CD4-positive, alpha-beta T cell (primary cell): ENCODE measurements at places on chromosomes 1 and 21.

DNA sequence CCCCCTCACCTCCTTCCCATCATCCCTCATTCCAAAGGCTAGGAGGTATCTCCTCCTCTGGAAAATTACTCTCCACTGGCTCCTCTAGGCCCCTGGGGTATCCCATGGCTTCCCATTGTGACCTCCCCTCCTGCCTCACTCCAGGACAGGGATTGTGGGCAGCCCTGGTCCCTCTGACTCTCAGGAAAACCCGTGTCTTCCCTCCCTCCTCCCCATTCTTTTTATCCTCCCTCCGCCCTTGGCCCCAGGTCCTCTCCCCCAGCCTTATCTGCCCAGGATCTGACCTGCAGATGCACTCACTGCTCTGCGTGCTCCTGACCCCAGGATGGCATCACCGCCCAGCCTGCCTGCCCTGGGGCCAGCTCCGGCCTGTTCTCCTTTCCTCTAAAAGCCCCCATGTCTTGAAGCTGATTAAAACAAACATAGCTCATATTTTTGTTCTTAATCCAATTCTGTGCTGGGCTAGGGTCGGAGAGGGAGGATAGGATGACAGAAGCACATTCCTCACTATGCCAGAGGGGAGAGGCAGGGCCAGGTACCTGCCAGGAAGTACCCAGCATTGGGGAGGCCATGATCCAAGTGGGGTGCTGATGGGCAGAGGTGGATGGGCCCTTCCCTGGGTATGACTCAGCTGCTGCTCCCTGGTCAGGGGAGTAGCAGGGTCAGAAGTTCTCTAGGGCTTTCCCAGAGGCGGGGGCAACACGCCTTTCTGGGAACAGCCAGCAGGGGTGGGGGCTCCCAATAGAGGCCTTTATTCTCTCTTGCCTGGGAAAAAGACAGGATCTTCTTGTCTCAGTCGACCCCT is 13.8 kb upstream of the UBL4B start:
- DNase-seq: no peak

GRCh38 chr1:93056649-93057048 is 22.4 kb upstream of the MTF2 start:
- DNase-seq: no peak

- no peak for DNase-seq
These were observed 356.9 kb upstream of the ADGRL4 start for GRCh38 chr1:79363430-79363829.

GRCh38 chr1:114008480-114008941 is 29.2 kb downstream of the OLFML3 start:
- DNase-seq: no peak

GRCh38 chr1:112836642-112837041 is 119.4 kb downstream of the SLC16A1 start:
- DNase-seq: no peak

DNA sequence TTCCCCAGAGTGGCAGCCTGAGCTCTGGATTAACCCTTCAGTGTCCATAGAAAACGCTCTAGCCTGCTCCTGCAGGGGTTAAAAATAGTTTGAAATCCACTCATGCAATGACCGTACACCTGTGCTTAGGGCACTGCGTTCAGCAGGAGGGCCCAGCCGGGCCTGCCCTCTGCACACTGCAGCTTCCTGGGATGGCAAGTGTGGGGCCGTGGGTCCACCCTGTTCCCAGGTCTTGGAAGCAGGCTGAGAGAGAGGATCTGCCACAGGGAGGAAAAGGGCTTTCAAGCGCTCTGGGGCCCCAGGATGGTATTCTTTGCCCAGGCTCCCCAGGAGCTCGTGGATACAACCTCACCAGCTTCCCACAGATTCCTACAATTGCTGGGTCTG is 1.5 kb upstream of the S100B start:
- no peak for DNase-seq

- DNase-seq: no peak
These were observed 228.2 kb downstream of the COP1 start for GRCh38 chr1:175978926-175979325.

GRCh38 chr1:25529518-25530185 is 13.8 kb upstream of the LDLRAP1 start:
- no peak for DNase-seq

DNA sequence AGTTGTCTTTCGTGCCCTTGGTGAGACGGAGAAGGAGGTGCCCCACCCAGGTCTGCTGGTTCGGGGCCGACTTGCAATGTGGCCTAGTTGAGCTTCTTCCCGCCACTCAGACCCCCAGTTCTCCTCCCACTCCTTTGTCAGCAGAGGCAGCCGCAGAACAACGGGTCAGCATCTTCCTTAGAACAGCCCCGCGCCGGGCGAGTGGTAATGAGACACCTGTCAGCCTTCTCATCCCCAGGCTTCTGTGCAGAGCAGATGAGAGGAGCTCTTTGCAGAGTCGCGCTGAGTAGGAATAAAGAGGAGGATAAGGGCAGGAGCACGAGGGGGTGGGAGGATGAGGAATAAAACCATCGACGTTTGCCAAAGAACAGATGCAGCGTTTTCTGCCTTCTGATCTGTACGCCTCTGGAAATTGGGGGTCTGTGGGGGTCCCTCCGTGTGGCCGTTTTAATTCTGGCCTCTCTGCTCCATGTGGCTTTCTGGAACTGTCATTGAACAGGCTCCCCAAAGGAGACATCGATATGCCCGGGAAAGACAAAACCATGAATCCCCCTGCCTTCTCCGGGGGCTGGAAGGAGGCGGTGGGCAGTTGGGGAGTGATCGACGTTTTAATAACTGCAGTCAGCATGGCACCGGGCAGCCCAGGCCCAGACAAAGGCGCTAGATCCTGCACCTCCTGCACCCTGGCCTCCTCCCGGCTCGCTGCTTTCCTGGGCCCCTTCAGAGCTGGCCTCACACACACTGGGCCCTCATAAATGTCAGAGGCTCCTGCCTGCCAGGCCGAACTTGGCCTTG is 27.5 kb upstream of the IGSF21 start:
- DNase-seq: no peak

DNA sequence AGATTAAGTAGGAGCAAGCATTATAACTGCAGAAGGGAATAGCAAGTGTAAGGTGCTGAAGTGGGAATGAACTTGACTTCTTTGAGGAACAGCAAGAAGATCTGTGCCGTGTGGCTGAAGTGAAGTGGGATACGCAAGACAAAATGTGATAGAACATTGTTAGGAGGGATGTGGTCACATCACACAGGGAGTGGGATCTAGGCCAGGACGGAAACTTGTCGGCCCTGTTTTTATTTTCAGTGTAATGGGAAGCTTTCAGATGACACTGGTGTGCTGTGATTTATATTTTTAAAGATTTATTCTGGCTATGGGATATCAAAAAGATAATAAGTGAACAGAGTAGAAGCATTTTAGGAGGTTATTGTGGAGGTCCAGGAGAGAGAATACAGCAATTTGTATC is 116.4 kb downstream of the PLA2G4A start:
- DNase-seq: no peak

GRCh38 chr1:45493116-45493697 is 2.2 kb upstream of the TESK2 start:
- peak; percentile 27 for DNase-seq

DNA sequence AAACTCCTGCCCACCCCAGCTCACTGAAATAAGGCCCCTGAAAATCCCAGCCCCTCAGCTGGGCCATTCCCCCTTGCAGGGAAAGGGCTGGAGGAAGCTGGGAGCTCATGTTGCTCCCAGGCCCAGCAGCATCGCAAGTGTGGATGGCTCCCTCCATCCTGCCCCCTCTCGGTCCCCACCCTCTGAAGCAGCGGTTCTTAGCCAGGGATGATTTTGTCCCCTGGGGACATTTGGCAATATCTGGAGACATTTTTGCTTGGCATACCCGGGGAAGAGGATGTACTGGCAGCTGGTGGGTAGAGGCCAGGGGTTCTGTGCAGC is 56.8 kb downstream of the PSMG1 start:
- DNase-seq: no peak

- DNase-seq: no peak
These were observed 44.6 kb downstream of the NIBAN1 start for GRCh38 chr1:184929711-184930202.

- DNase-seq: peak; percentile 72
These were observed 101.3 kb downstream of the IER5 start for GRCh38 chr1:181189691-181190363.
